ENCODE measurements at places on chromosomes 12 and 14.

- DNase-seq: no peak
Observed at GRCh38 chr14:24677956-24678355, 44.0 kb upstream of the GZMB start.

DNA sequence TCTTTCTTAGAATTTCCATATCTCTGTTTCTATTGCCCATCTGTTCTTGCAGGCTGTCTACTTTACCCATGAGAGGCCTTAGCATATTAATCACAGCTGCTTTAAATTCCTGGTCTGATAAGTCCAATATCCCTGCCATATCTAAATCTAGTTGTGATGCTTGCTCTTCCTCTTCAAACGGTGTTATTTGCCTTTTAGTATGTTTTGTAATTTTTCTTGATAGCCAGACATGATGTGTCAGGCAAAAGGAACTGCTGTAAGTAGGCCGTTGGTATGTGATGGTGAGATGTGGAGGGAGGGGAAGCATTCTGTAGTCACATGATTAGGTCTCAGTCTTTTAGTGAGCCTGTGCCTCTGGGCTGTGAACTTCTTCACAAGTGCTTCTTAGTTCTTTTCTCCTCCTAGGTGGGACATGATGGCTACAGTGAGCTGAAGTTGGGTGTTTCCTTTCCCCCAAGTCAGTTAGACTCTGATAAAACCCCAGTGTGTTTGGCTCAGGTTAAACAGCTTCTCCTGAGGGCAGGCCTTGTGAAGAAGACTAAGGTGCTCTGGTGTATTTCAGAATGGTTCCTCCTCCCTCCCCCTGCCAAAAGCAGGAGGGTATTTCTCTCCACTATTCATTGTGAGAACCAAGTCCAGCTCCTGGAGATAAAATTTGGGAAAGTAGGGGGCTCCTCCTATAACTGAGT is 195.9 kb upstream of the PARP11 start:
- no peak for DNase-seq

DNA sequence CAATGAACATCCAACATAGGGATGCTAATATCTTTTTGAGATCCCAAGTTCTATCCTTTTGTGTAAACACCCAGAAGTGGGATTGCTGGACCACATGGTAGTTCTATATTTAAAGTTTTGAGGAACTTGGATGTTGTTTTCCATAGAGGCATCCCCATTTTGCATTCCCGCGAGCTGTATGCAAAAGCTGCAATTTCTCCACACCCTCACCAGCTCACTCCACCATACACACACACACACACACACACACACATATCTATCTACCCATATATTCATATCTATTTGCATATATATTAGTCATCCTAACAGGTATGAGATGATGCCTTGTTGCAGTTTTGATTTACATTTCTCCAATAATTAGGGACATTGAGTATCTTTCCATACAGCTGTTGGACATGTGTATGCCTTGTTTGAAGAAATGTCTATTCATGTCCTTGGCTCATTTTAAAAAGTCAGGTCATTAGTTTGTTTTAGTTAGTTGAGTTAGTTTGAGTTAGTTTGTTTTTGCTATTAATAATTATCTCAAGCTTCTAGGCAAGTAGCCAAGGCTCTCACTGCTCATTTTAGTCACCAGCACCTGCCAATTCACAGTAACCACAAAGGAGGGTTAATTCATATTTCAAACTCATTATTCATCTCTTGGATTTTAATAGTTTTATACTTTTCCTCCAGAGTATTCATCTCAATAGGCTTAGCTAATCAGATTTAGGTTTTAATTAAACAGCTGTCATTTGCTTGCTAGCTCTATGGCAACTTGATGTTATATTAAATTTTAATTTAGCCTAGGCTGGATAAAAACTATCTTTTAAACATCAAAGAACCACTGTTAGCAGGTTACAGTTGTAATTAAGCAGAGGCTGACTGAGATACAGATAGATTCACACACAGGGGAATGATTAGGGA is 1435.9 kb upstream of the TMEM132C start:
- DNase-seq: no peak

- no peak for DNase-seq
Observed at GRCh38 chr14:28468191-28469151, 298.1 kb upstream of the FOXG1 start.

GRCh38 chr12:119444462-119445044 is 110.0 kb downstream of the CCDC60 start:
- peak; percentile 58 for DNase-seq

DNA sequence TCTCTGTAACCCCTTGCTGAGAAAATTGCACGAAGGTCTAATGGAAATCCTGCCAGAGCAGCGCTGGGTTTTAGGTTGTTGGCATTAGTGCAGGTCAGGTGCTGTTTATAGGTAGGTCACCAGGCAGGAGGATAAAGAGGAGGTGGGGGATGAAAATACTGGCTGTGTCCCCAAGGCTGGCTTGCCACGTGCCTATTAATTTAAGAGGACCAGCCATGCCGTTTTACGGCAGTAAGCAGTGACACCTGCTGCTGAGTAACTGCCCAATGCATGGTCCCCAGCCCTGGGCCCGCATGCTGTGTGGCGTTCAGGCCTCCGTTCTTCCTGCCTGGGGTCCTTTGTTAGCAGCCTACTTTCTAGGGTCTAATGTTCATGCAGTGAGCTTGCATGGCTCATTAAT is 67.2 kb downstream of the WDR20 start:
- no peak for DNase-seq

Data from NCI-H524 treated with DMSO at 0.1 percent for 48 hours (cell line).